A549 treated with AZD2906 at 1 μM for 4 hours (cell line): ENCODE measurements at places on chromosomes 2 and 18. TPM values are rescaled to one million over a fixed set of nuclear protein-coding genes. Genes with fewer than 3 reads are reported as not detected.

Gene ABCB6
- total RNA-seq: 21.3 to 30.4 TPM (median 27.3 TPM) in 5 replicates

Gene TMEM200C
- 0.01 to 0.05 TPM in 2 of 5 replicates, not detected in the others for total RNA-seq

Gene ELOA2
- not detected in 5 replicates for total RNA-seq

Gene SOX11
- total RNA-seq: not detected in 5 replicates

Gene C1QL2
- total RNA-seq: 0.31 to 0.76 TPM (median 0.64 TPM) in 5 replicates

Gene TNFRSF11A
- total RNA-seq: 4.9 to 7.1 TPM (median 6.5 TPM) in 5 replicates

Gene RAB31
- total RNA-seq: 15.0 to 27.7 TPM (median 19.1 TPM) in 5 replicates

Gene MGAT5
- 13.7 to 17.4 TPM (median 14.7 TPM) in 5 replicates for total RNA-seq

Gene AGFG1
- total RNA-seq: 91.7 to 113 TPM (median 109 TPM) in 5 replicates

Gene CRYBA2
- total RNA-seq: 0.10 to 0.25 TPM in 2 of 5 replicates, not detected in the others

Gene EVX2
- total RNA-seq: 0.01 TPM in 1 of 5 replicates, not detected in the others

Gene C2orf15
- total RNA-seq: 0.50 to 0.70 TPM (median 0.64 TPM) in 5 replicates

Gene ACADL
- total RNA-seq: 0.03 to 0.09 TPM (median 0.07 TPM) in 4 of 5 replicates, not detected in the other

Gene KLF7
- total RNA-seq: 20.2 to 28.9 TPM (median 28.8 TPM) in 5 replicates

Gene SCG2
- total RNA-seq: 0.94 to 1.4 TPM (median 1.1 TPM) in 5 replicates

Gene ATG9A
- total RNA-seq: 39.3 to 45.7 TPM (median 44.4 TPM) in 5 replicates

Gene TNS1
- 8.7 to 17.5 TPM (median 16.5 TPM) in 5 replicates for total RNA-seq

Gene C2orf81
- 2.4 to 3.6 TPM (median 3.2 TPM) in 5 replicates for total RNA-seq

Gene MSGN1
- total RNA-seq: not detected in 5 replicates

Gene PTH2R
- total RNA-seq: not detected in 5 replicates

Gene OSBPL6
- total RNA-seq: 5.8 to 7.4 TPM (median 6.1 TPM) in 5 replicates

Gene CLEC4F
- not detected in 5 replicates for total RNA-seq

Gene EMILIN1
- 0.21 to 0.56 TPM (median 0.46 TPM) in 5 replicates for total RNA-seq

Gene EFHD1
- 3.5 to 5.3 TPM (median 4.2 TPM) in 5 replicates for total RNA-seq

Gene ZNF385B
- total RNA-seq: 0.07 to 0.21 TPM (median 0.13 TPM) in 4 of 5 replicates, not detected in the other

Gene TTN
- under 0.01 to 0.05 TPM (median 0.01 TPM) in 5 replicates for total RNA-seq

Gene CRYGC
- total RNA-seq: not detected in 5 replicates

Gene TMEM150A
- total RNA-seq: 12.3 to 17.2 TPM (median 16.1 TPM) in 5 replicates

Gene TEX44
- not detected in 5 replicates for total RNA-seq

Gene CYS1
- total RNA-seq: 1.0 to 1.9 TPM (median 1.7 TPM) in 5 replicates

Gene CHRNG
- not detected in 5 replicates for total RNA-seq

Gene CYRIA
- 0.38 to 0.72 TPM (median 0.52 TPM) in 5 replicates for total RNA-seq

Gene FLACC1
- 0.14 to 0.20 TPM (median 0.17 TPM) in 3 of 5 replicates, not detected in the others for total RNA-seq

Gene DNAJC27
- total RNA-seq: 1.8 to 2.6 TPM (median 2.1 TPM) in 5 replicates

Gene RAPH1
- 5.8 to 8.1 TPM (median 6.9 TPM) in 5 replicates for total RNA-seq

Gene CNGA3
- 0.02 to 0.11 TPM (median 0.03 TPM) in 4 of 5 replicates, not detected in the other for total RNA-seq

Gene GNAL
- 4.9 to 6.6 TPM (median 5.5 TPM) in 5 replicates for total RNA-seq

Gene TUBA3D
- total RNA-seq: 8.3 to 16.0 TPM (median 10.2 TPM) in 5 replicates

Gene MROH2A
- total RNA-seq: 0.11 to 0.23 TPM (median 0.18 TPM) in 4 of 5 replicates, not detected in the other

Gene OTOF
- 0.11 to 0.26 TPM (median 0.13 TPM) in 5 replicates for total RNA-seq

Gene SIX3
- 2.7 to 4.3 TPM (median 3.7 TPM) in 5 replicates for total RNA-seq

Gene PLGLB2
- total RNA-seq: 0.10 to 0.33 TPM (median 0.19 TPM) in 5 replicates

Gene TRIM43
- total RNA-seq: 0.07 to 0.23 TPM (median 0.09 TPM) in 4 of 5 replicates, not detected in the other

Gene TOGARAM2
- 0.05 to 0.52 TPM (median 0.20 TPM) in 5 replicates for total RNA-seq

Gene USP40
- total RNA-seq: 20.1 to 24.5 TPM (median 22.5 TPM) in 5 replicates

Gene RNU2-63P
- total RNA-seq: 1.4 TPM in 1 of 5 replicates, not detected in the others

Gene HOXD13
- total RNA-seq: 0.07 to 0.27 TPM (median 0.18 TPM) in 5 replicates

Gene KIF5C
- total RNA-seq: 0.21 to 0.50 TPM (median 0.28 TPM) in 5 replicates

Gene C2orf78
- total RNA-seq: not detected in 5 replicates
